Adipocyte (in vitro differentiated cells): ENCODE measurements at places on chromosomes 16 and 17.

DNA sequence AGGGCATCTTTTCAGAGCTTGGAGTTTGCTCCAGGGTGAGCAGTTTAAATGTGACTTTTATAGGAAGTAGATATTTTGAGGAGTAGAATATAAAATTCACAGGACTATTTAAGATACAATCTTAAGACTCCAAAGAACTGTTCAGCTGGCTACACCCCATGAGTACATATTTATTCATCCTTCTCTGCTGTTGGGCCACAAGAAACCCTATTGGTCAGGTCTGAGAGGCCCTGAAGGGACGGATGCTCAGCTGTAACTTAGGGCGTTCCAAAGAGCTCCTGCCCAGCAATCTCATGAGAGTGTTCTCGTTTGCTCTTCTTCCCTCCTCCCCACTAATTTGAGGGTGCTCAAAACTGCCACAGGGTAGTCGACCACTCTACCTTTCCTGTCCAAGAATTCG lies 7.3 kb downstream of the ST6GALNAC2 start:
- DNase-seq, result peak; percentile 63

GRCh38 chr17:71068408-71068750 lies 899.0 kb downstream of the KCNJ2 start:
- no peak for DNase-seq

DNA sequence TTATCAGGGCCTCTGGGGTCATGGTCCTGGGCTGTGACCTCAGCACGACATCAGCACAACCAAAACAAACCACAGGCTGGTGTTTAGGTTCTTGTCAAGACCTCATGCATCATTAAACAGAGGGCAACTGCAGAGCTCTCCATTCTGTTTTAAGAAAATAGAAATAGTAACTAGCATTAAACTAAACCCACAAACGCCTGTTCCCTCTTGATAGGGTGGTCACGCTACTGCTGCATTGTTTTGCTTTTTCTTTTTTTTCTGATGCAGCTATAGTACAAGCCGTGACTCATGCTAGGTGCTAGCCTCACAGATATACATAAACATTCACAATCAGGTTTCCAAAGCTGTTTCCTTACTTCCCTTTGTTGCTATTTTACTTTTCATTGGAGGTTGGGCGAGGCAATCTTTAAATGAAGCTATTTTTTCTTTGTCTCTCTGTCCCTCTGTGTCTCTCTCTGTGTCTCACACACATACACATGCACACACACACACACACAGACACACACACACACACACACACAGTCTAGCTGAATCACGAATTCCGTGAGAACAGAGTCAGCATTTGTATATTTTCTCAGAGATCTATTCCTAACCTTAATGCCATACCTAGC lies 310.3 kb downstream of the CDH13 start:
- peak; percentile 42 for DNase-seq

DNA sequence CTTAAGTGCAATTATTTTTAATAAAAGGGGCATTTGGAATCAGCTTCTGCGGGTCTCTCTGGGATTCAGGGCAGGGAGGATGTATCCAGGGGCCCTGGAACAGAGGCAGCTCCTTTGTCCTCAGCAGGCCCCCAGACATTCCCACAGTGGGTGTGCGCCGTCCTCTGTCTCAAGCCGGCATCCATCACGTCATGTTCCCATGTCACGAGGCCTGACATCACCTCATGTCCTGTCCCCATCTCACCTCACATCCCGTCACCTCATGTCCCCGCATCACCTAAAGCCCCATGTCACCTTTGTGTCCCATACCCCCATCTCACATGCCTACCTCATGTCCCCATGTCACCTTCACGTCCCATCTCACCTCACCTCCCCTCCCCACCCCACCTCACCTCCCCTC lies 18.5 kb downstream of the GAA start:
- DNase-seq, result no peak

GRCh38 chr17:74214484-74215341 lies 1.3 kb downstream of the TTYH2 start:
- no peak for DNase-seq

DNA sequence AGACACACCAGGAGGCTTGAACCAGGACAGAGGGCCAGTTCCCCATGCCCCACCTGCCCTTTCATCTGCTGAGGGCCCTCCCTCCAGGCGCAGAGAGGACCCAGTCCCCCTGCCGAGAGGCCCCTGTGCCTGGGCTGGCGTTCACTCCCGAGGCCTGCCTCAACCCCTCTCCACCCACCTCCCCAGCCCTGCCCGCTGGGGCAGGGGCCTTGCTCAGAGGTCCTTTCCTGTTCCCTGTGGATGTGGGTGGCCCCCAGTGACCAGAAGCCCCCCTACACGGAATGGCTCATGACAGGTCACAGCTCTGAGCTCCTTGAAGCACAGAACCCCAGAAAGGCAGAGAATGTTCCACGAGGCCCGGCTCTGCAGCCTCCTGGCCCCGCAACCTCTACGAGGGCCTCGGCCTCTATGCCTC lies 6.7 kb downstream of the TMC6 start:
- DNase-seq, result no peak

GRCh38 chr17:71963351-71963750 lies 157.5 kb upstream of the SOX9 start:
- no peak for DNase-seq

DNA sequence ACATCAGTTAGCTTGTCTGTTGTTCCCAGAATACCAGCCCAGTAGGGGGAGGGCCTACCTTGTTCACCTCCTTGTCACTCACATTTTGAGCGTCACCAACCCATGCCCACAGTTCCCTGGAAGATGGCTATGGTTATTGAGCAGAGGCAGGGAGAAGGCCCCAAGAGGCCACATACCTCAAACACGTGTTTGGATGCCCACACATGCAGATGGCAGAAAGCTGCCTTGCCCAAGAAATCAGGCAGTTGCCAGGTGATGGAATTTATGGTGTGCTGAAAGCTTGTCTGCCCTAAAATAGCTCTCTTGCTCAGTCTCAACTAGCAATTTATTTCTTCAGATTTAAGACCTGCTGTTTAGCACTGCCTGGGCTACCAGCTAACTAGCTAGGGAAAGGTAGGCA lies 16.5 kb upstream of the CMTM4 start:
- DNase-seq, result no peak

DNA sequence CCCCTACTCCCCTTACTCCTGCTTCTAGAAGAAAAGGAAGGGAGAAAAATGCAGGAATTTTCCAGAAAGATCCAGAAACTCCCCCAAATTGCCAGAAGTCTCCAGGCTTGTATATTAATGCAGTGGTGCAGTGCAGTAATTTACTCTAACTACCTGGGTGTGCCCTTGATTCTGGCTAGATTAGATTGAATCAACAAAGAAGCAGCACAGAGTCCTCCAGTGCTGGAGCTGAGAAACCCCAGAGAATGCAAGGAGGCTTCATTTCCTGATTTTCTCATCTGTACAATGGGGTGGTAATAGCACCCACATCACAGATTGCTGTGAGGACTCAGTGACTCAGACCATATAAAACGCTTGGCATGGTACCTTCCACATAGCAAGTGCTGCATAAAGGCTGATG lies 247.3 kb upstream of the RPL38 start:
- no peak for DNase-seq

DNA sequence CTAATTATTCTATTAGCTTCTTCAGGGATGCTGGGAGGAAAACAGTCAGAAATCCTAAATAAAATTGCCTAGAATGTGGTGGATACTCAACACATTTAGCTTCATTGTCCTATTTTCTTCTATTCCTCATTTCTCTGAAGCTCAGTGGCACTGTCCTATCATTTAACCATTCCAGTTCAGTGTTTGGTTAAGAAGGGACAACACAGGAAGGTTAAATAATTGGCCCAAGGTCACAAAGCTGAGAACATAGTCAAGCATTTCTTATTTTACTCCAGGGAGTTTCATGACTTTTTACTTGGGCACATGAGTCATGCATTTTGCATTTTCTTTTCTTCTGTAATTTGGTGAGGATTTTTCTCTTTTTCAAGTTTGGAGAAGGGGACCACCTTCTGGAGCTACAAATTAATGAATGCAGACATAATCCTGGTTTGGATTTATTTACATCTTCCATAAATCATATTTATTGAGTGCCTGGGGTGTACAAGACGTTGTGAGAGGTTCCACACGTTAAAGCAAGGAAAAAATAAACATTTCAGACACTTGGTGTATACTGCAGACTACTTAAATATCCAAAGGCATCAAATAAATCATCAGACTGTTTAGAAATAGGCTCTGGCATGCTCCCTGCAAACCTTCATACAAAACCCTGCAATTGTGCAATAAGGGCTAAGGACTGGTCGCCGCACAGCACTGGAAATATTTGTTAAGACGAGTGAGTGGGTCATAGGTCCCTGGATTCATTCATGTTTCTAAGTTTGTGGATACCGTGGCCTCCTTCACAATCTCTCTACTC lies 263.9 kb downstream of the MAF start:
- DNase-seq, result no peak

GRCh38 chr17:78771758-78772382 lies 10.2 kb downstream of the CYTH1 start:
- no peak for DNase-seq

DNA sequence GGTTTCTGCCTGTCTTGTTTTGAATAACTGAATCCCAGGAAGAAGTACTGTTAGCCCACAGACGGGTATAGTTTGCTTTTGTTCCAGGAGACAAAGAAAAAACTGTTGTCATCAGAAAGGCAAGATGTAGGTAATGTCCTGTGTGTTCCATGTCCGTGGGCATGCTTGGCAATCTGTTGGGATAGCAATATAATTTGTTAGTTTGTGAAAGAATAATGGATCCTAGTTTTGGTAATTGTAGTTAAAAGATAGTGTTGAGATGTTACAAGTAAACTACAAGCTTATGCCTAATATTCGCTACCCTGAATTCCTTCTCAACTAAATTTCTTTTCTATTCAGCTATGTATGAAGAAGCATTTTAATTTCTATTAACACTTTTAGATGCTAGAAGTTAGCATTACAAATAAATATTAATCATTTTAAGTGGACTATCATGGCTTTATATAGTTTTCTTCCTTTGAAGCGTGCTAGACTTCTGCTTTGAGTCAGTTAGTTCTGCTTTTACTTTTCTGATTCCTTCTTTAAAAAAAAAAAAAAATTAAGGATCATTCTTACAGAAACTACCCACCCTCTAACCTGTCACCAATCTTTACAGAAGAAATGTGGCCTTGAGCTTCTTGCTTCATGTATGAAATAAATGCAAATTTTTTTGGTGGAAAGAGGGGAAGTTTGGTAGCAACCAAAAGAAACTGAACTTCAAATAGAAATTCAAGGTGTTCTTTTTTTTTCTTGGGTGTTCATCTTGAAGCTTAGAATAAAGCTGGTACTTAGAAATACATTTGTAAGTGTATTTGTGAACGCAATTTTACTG lies 2.4 kb downstream of the EVI2A start:
- DNase-seq, result no peak

DNA sequence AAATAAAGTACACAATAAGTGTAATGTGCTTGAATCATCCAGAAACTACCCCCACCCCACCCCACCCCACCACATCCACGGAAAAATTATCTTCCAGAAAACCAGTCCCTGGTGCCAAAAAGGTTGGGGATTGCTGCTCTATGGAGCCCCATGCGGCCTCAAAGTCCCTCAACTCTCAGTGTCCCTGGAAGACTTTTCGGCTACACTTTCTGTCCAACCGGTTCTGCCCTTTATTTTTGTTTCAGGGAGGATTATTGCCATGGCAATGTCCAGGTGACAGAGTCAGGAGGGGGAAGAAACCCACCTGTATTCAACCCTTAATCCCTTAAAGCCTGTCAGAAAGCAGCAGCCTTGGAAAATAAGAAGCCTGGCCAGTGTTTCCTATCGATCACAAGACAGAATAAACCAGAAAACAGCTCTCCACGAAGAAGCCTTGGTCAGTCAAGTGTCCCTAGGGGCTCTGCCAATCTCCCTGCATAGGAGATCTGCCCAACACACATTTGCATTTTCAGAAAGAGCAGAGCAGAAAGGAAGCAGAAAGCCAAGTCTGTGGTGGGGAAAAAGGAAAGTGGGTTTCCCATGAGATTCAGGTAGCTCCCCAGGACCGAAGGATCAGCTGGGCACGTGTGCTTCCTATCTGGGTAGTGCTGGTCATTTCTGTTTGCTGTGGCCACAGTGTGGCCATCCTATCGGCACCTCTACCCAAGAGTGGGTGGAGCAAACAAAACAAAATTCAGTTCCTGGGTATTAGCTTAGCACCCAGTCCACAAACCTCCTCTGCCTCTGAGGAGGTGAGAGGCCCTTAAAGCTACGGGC lies 342.7 kb downstream of the SOX9 start:
- no peak for DNase-seq

- no peak for DNase-seq
Measured at GRCh38 chr17:57034807-57035754, 50.0 kb upstream of the AKAP1 start.

DNA sequence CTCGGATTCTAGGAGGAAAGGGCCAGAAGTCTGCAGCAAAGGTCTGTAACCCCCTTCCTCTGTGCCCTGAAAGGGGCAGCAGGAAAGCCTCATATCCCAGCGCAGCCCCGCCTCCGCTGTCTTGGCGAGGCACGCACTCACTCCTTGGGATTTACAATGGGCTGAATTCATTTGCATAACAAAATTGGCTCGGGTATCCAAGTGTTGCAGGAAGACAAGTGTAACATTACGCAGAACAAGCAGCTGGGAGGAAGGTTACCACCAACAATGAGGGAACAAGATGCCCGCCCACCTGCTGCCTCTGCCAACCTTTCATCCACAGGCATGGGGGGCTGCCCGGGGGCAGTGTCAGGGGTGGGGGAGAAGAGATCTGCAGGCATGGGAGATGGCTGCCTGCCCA lies 130.4 kb downstream of the MRM1 start:
- DNase-seq, result no peak

GRCh38 chr16:1019231-1020090 lies 37.9 kb downstream of the SOX8 start:
- peak; percentile 93 for DNase-seq

GRCh38 chr17:48587276-48588073 lies 2.6 kb downstream of the HOXB3 start:
- no peak for DNase-seq

DNA sequence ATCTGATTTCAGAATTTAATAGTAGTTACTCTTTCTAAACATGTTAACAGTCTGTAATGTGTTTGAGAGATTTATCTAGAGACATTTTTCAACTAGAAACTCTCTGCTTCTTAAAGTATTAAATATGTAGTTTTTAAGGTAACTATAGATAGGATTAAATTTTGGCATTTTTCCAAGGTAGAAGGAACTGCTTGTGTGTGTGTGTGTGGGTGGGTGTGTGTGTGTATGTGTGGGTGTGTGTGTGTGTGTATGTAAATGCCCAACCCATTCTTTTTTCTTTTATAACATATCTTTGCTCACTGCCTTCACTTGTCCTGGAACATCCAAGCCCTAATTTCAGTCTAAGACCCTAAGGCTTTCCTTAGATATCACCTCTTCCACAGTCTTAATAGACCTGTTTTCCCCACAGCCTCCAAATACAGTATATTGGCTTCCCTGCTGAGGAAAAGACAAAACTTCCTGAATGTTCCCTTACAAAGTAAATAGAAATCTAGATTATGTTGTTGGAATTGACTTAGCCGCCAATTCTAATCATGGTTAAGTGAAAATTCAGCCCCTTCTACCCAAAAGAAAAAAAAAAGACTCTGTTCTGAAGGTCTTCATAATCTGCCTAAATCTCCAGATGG lies 33.5 kb downstream of the NUP93 start:
- DNase-seq, result no peak
